ENCODE measurements at places on chromosomes 2 and 18. TPM values are rescaled to one million over a fixed set of nuclear protein-coding genes. Genes with fewer than 3 reads are reported as not detected.

Gene UBE2F
- polyA plus RNA-seq: 38.0 TPM

Gene GCG
- 24.1 TPM for polyA plus RNA-seq

Gene OSR1
- polyA plus RNA-seq: 39.2 TPM

DNA sequence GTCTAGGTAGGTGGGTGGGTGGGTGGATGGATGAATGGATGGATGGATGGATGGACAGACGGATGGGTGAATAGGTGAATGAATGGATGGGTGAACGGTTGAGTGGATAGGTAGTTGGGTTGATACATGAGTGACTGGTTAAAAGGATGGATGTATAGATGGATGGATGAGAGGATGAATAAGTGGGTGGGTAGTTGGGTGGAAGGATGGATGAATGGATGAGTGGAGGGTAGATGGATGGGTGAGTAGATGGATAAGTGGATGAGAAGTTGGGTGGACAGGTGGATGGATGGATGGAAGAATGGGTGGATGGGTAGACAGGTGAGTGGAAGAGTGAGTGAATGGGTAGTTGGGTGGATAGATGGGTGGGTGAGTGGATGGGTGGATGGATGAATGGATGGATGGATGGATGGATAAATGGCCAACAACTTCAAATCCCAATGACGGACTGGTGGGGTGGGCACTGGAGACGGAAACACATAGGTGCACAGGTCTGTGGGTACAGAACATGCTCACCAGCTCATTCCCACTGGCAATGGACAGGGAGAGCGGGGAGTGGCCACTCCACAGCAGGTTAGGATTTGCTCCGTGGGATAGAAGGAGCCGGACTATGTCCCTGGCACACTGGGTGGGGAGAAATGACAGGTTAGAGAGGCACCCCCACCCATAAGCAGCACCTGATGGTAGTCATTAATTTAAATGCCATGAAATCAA lies 48.8 kb downstream of the ANKMY1 start:
- DNase-seq: no peak

Gene NGEF
- polyA plus RNA-seq: 1.7 TPM

DNA sequence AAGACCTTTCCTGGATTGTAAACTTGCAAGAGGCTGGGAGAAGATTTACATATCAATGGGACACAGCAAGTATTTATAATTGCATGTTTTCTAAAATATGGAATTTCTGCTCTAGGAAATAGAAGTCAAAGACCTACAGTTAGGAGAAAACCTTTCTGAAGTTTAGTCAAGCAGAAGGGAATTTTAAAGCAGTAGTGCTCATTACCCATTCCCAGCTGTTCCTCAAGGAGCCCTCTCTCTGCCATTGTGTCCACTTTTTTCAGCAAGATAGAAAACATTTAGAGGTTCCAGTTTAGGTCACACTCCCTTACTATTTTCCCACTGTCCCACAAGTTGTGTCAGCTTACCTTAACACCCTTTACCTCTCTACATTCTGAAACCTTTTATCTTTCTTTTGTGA lies 584.0 kb upstream of the CHAC2 start:
- no peak for DNase-seq

Gene PROKR1
- 1.3 TPM for polyA plus RNA-seq

GRCh38 chr2:118539290-118539689 lies 308.2 kb downstream of the EN1 start:
- peak; percentile 8 for DNase-seq

Gene MEP1B
- polyA plus RNA-seq: not detected

GRCh38 chr2:88868861-88869260 lies 177.4 kb downstream of the RPIA start:
- DNase-seq: no peak

- DNase-seq: no peak
These were observed 135.6 kb upstream of the KYNU start for GRCh38 chr2:142741764-142742269.

Gene MC2R
- polyA plus RNA-seq: 0.65 TPM

Gene ACVR1C
- polyA plus RNA-seq: not detected

Gene HRH4
- 0.14 TPM for polyA plus RNA-seq

GRCh38 chr2:177254433-177255226 lies 9.9 kb downstream of the NFE2L2 start:
- DNase-seq: no peak

GRCh38 chr18:58784601-58785137 lies 80.0 kb upstream of the ZNF532 start:
- no peak for DNase-seq

Gene SRD5A2
- 0.04 TPM for polyA plus RNA-seq

Gene SLC40A1
- 67.4 TPM for polyA plus RNA-seq

- DNase-seq: no peak
These were observed 1996.2 kb upstream of the PIK3C3 start for GRCh38 chr18:39958876-39959275.

- no peak for DNase-seq
These were observed 235.5 kb downstream of the MYT1L start for GRCh38 chr2:2095360-2096093.

GRCh38 chr2:53455094-53455493 lies 312.5 kb upstream of the CHAC2 start:
- no peak for DNase-seq

- no peak for DNase-seq
These were observed 120.5 kb downstream of the AGAP1 start for GRCh38 chr2:235614176-235614860.

- DNase-seq: no peak
These were observed 46.2 kb upstream of the NABP1 start for GRCh38 chr2:191631754-191632153.

- DNase-seq: no peak
These were observed 34.8 kb downstream of the COL5A2 start for GRCh38 chr2:189144700-189145211.

Gene ME2
- polyA plus RNA-seq: 25.1 TPM

DNA sequence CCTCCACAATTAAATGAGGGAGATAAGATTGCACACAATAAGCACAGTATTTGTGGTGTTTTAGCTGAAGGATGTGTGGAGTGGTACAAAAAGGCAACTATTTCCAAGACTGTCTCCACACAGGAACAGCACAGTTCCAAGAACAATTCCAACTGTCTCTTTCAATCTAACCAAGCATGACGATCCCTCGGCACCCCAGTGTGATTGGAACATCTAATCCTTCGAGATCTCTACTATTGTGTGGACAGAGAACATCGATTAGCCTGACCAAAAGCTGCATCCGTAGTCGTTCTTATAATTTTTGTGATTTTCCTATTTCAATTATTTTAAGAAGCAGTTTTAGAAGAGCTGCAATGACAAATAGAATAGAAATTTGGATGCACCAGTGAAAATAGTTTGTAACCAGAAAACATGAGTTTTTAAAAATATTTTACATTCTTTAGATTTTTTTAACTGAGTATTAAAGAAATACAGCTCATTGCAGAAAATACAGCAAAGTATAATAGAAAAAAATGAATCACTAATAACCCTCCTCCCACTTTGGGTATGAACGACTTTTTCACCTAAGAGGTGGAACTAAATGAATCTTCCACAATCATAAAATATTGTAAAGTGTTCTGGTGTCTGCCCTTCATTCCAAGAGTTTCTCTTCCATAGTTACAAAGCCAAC lies 76.4 kb upstream of the CABLES1 start:
- DNase-seq: no peak

Data from muscle of arm (tissue), 14 donors.